ENCODE measurements at places on chromosomes 6 and 20.

DNA sequence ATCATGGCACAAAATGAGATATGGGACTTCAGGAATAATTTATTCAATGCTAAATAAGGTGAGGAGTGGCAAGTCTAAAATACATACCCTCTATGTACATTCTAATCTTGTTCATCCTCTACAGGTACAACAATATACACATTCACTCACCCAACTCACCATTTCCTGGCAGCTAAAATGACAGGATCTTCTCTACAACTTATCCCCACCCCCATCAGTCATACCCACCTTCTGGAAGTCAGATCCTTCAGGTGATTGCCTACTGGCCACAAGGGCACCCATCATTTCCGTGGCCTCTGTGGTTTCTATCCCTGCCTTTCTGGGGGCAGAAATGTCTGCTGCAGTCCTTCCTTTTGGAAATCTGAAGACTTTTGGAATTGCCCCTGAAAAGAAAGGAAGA, 22.8 kb upstream of the CRIP3 start:
- DNase-seq, result no peak

DNA sequence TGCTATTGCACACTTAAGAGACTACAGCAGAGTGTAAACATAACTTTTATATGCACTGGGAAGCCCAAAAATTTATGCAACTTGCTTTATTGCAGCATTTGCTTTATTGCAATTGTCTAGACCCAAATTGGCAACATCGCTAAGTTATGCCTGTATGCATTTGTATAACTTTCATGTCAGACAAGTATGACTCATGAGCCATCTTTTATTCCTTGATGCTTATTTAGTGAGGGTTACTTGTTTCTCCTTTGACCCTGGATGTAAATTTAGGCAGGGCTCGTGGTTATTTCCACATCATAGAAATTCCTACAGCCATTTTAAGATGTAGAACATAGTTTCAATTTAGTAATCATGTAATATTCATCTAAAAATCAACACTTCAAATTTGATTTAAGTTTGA, 130.3 kb upstream of the LY86 start:
- DNase-seq, result no peak

DNA sequence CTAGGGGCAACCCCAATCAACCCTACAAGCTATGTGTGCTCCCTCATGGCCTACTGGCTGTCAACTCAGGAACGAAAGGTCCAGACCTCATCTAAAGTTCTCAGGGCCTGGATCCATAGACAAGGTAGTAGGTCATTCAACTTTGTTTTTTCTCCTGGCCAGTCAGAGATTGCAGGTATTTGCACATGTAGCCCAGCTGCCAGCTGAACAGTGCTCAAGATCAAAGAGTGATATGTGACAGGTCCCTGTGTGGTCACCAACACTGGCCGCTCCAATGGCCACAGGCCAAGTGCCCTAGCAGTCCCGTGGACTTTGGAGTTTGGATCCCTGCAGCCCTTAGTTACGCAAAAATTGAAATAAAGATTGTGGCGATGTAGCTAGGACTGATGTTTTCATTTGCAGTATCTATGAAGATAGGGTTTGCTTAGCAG, 60.6 kb upstream of the ATXN1 start:
- no peak for DNase-seq

- DNase-seq, result no peak
Observed at GRCh38 chr6:39834278-39834677, 42.1 kb downstream of the DAAM2 start.

GRCh38 chr6:105273589-105273988, 93.8 kb upstream of the POPDC3 start:
- no peak for DNase-seq

DNA sequence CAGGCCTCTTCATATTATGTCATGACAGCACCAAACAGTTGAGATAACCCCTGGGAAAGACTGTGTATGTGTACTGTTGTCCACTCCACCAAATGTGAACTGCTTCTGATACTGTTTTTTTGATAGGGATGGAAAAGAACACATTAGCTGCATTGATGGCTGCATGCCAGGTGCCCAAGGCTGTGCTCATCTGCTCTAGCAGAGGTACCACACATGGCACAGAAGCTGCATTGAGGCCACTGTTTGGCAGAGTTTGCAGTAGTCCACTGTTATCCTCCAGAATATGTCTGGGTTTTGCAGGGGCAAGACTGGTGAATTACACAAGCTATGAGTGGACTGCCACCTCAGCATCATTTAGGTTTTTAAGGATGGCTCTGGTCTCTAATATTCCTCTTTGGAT, 28.2 kb upstream of the ELMO2 start:
- no peak for DNase-seq

DNA sequence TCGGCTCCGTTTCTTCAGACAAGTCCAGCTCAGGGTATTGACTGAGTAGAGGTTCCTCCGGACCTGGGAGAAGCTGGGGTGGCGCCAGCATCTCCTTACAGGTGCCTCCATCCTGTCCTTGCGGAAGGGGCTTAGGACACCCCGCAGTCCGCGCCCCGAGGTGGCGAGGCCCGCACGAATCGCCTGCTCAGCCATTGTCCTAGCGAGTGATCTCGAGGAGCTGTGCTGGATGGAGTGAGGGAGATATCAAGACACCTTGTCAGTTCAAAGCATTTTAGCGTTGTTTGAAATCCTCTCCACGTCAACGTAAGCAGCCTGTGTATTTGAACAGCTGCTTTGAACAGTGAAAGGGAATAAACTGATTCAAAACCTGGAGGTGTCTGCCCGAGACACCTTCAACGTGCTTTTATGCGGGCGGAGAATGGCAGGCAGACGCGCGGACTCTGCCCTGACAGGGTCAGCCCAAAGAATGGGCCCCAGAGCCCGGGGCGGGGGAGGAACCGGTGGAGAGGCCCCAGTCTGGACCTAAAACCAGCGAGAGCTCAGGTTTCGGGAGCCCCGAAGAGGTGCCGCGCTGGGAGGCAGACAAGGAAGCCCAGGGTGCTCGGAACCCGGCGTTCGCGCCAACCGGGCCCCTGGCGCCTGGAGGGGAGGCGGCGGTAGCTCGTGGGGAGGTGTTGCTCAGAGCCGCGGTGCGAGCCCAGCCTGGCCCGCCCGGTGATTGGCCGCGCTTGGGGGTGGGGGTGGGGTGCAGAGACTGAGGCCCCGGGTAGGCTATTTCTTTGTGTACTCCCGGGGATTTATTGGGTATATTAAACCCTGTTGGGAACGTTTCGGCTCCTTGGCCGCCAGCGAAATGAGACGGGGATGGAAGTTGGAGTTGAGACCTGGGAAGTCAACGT, 3.1 kb upstream of the POU3F2 start:
- no peak for DNase-seq

DNA sequence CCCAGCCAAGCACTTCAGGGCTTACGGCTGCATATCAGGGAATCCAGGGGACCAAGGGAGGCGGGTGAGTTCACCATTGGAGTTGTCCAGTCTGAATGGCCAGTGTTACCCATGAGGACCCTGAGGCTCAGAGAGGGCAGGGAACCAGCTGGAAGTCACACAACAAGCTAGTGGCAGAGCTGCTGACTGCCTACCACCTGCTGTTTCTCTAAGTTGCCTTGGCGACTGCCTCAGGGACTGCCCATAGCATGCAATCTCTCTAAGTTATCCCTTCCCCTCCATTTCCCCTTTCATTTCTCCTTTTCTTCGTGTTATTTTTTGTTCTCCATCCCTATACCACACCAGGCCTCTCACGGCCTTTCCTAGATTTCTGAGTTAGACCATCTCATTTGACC, 71.8 kb upstream of the SIRPA start:
- no peak for DNase-seq

DNA sequence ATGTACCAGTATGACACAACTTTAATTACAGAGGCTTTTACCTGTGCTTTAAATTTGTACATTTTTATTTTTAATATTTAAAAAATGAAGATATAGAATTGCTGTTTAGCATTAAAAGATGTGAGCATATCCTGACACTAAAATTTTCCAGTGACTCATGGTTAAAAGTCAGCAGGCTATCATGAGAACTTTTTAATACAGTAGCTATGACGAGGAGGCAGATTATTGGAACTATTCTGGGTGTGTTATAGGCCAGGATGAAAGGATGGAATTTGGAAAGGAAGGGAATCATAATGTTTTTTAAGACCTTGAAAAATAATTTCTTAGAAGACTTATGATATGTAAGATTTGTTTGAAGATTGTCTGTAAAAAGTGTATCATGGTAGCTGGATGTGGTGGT, 91.0 kb downstream of the GFRA4 start:
- DNase-seq, result no peak

- DNase-seq, result peak; percentile 55
Observed at GRCh38 chr20:50330504-50331313, 140.1 kb downstream of the CEBPB start.

DNA sequence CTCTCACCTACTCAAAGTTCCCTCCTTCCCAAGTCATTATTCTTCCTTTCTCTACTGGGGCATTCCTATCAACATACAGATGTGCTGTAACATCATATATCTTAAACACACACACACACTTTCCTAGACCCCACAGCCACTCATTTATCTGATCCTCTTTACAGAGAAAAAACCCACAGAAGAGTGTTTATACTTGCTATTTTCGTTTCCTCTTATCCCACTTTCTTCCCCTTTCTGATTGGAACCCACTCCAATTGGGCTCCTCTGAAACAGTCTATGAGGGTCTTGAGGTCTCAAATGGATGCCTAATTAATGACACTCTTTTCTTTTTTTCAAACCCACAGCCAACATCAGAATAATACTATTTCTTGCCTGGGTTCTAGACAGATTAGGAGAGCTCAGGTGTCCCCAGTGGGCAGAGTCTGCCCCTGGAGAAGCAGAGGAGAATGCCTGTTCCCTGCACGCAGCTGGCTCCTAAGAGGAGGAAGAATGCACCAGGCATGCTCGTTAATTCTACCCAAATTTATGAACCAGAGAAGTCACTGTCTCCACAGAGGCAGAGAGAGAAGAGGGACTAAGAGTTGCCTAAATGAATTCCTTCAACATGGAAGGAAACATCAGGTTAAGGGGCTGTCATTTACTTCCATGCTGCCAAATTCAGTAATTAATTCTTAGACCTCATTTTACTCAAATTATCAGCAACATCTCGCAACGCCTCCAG, 65.9 kb downstream of the CRYBG1 start:
- no peak for DNase-seq

DNA sequence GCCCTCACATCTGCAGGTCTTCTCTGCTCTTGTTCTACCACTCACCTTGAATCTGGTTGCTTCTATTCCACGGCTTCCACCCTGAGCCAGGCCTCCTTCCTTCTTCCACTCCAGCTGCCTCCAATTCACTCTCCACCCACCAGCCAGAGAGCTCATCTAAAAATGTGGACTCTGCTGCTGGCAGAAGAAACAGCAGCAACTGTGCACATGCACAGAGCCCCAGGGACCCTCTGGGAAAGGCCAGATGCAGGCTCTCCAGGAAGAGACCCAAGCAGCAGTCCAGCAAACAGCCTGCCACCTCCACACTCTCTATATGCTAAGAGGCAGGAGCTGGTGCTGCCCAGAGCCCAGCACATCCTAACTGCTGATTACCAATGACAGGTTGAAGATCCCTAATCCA, 162.6 kb upstream of the TOP1 start:
- no peak for DNase-seq

- DNase-seq, result no peak
Observed at GRCh38 chr6:38714239-38715015, 684 bp upstream of the DNAH8 start.

GRCh38 chr20:57175397-57176010, 90.9 kb downstream of the BMP7 start:
- no peak for DNase-seq

- DNase-seq, result no peak
Observed at GRCh38 chr20:61513124-61514017, 261.3 kb downstream of the CDH4 start.

- no peak for DNase-seq
Observed at GRCh38 chr20:17334932-17335331, 108.1 kb downstream of the PCSK2 start.

DNA sequence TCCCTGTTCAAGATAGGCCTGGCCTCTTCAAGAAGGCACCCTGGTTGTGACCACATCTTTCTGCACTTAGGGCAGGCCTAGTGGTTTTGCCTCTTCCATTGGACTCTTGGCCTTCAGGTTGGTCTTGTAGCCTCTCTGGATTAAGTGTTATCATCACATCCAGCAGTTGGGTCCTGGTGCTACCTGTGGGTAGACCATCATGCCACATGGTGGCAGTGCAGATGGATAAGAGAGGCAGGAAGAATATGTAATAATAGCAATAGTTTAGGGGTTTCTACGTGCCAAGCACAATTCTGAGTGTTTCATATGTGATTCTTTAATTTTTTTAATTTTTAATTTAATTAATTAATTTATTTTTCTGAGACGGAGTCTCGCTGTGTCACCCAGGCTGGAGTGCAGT, 28.5 kb upstream of the SNRPB2 start:
- peak; percentile 29 for DNase-seq

DNA sequence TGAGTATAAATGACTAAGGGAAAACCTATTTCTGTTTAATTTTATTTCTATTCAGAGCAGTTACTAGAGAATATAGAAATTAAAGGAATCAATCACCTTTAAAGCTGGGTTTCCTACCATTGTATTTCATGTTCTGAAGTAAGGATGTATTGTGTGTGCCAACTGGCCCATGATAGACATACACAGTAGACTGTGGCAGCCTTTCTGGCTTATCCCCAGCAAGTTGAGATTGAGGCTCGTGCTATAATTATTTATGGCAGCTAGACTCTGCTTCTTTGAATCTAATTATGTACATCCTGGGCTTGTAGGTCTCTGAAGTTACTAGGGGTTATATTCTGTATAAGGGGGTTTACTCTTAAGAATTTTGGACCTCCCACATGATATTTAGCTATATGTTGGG, 44.4 kb downstream of the ZNF292 start:
- no peak for DNase-seq

- no peak for DNase-seq
Observed at GRCh38 chr6:147054158-147054557, 150.1 kb upstream of the STXBP5 start.

DNA sequence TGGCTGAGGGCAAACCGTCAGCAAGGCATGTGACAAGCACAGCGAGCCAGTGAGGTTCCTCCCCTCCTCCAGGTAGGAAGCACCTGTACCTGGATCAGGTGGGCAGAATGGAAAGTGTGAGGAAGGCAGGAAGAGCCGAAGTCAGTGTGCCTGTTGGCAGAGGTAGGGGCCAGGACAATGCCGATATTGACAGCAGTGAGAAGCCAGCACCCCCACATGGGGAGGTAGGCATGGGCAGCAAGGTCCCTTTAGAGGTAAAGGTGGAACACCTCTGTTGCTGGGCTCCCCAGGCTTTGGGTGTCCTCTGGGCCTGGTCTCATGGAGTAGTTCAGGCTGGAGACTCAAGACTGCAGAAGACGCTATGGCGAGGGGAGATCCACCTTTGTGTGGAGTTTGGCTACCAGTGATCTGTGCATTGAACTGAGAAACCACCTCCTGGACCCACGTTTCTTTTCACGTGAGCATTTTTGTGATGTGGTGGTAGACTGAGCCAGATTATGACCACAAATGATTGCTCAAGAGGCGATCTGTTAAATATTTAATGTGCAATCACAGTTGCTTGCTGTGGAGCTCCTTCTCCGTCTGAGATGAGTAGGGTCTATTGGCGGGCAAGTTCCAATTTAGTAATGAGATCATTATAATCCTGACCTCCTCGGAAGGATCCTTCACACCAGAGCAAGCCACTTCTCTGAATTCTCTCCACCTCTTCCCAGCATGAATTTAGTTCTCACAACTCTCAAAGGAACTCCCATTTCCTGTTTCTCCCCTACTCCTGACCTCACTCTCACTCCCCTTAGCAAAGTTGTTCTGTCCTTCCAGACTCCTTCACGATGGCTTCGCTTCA, 174.8 kb downstream of the CDH26 start:
- DNase-seq, result no peak

GRCh38 chr20:45340236-45340847, 7.9 kb downstream of the SDC4 start:
- DNase-seq, result no peak
